ENCODE measurements at places on chromosomes 13 and 19.

GRCh38 chr13:48506092-48506701 lies 26.7 kb downstream of the RCBTB2 start:
- peak; percentile 55 for DNase-seq

GRCh38 chr19:9323557-9323918 lies 441 bp upstream of the ZNF559 start:
- DNase-seq: peak; percentile 75

DNA sequence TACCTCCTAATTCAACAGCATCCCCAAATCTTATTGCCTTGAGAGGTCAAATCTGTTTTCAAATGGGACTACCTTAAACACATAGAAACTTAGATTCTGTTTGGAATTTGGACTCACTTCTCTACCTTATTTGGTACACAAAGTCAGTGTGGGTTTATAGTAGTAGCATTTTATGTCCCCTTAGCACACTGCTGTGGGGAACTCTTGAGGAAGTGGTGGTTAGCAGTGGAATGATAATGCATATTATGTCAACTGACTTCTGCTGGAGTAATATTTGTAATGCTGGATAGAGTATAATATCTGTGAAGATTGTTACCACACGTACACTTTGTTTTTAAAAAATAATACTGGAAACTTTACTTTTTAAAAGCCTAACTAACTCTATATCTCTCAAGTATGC lies 386.3 kb downstream of the NDFIP2 start:
- DNase-seq: no peak

DNA sequence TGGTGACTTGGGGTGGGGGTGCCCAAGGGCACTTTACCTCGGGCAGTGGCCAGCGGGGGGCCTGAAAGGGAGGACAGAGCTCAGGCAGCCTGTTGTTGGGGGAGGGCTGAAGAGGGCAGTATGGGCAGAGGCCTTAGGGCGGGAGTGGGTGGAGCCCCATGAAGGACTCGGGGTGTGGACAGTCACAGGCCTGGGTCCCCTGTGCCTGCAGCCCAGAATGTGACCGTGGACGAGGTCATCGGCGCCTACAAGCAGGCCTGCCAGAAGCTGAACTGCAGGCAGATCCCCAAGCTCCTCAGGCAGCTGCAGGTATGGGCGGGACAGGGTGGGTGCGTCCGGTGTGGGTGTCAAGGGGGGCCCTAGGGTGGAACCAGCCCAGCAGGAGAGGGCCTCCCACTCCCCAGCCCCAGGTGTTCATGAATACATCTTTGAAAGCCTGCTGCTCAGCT lies 22.5 kb downstream of the NKPD1 start:
- no peak for DNase-seq

- DNase-seq: no peak
These were observed 70.7 kb downstream of the SPACA7 start for GRCh38 chr13:112446867-112447266.

- DNase-seq: no peak
These were observed 262.8 kb downstream of the FOXO1 start for GRCh38 chr13:40403509-40404241.

GRCh38 chr19:18167975-18168645 lies 5.5 kb upstream of the IFI30 start:
- no peak for DNase-seq

DNA sequence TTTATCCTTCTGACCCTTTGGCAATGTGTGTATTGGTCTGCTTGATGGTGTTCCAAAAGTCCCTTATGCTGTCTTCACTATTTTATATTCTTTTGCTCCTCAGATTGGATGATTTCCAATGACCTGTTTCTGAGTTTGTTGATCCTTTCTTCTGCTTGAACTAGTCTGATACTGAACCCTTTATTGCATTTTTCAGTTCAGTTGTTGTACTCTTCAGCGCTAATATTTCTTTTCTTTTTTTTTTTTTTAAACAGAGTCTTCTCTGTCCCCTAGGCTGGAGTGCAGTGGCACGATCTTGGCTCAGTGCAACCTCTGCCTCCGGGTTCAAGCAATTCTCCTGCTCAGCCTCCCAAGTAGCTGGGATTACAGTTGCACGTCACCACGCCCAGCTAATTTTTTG lies 12.6 kb upstream of the ZNF566 start:
- no peak for DNase-seq

DNA sequence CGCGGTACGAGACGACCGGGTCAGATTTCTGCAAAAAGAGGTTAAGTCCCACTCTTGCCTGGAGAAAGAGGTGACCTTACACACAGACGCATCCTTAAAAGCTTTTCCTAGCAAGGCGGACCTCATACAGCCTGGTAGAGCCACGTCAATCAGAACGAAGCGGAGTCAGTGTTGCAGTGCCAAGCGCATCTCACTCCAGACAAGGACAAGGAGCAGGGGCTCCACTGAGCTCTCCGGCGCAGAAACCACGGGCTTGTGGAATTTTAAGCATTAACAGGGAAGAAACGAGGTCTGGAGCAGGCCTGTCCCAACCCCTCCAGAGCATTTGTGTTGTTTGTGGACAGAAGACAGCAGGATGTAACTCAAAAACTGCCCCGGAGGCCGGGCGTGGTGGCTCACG lies 7.1 kb downstream of the EEF2 start:
- DNase-seq: no peak

All from right forelimb (tissue), 1 donor.